ENCODE measurements at places on chromosomes 2 and 18.

DNA sequence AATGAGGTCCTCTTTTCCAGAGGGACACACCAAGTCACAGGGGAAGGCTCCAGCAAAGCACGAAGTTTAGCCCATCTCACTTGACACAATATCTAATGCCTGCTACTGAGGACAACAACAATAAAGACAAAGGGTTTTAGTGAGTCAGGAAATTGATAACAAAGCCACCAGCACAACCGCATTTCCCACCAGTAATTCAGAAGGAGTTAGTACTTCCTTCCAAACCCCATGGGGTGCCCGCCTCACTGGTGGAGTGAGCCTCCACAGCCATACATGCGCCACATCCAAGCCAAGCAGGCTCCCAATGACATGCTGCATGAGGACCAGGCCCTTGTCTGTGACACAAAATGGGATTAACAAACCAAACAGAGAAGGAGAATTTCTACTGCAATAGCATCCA, 40.1 kb downstream of the MRPL35 start:
- no peak for DNase-seq

DNA sequence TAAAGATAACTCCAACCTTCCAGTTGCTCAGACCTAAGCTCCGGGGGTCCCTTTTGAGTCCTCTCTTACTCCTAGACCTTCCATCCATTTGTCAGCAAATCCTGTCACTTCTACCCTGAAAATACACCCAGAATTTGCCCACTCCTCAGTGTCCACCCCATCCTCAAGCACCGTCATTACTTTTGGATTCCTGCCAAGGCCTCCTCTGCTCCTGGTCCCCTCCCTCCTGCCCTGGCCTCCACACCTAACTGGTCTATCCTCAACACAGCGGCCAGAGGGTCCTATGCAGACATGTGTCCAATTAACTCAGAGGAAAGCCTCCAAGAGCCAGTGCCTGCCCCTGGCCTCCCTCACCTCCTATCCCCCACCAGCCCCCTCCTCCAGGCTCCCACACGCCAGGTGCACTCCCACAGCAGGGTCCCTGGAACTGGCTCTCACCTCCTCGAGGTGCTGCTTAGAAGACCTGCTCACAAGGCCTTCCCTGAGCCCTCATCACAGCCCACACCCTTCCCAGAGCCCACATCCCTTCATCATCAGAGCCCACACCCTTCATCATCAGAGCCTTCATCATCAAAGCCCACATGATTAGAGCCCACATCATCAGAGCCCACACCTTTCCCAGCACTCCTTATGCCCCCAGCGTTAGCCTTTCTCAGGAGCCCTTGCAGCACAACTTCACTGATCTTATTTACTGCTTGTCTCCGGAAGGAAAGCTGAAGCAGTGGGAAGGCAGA, 20.4 kb downstream of the FAM178B start:
- DNase-seq: no peak

- no peak for DNase-seq
Measured at GRCh38 chr2:239822146-239822831, 202.9 kb downstream of the NDUFA10 start.

DNA sequence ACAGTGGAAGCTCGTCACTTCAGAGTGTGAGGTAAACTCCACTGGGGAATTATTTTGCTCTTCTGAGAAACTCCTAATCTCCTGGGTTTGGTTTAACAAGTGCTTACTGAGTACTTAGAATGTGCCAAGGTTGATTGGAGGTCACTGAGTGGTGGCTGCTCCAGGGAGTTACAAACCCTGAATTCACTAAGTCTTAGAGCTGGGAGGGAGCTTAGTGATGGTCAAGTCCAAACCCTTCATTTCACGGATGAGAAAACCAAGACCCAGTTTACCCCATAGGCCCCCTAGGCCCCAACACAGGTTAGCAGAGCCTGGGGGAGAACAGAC, 52.0 kb downstream of the SLC4A5 start:
- no peak for DNase-seq

DNA sequence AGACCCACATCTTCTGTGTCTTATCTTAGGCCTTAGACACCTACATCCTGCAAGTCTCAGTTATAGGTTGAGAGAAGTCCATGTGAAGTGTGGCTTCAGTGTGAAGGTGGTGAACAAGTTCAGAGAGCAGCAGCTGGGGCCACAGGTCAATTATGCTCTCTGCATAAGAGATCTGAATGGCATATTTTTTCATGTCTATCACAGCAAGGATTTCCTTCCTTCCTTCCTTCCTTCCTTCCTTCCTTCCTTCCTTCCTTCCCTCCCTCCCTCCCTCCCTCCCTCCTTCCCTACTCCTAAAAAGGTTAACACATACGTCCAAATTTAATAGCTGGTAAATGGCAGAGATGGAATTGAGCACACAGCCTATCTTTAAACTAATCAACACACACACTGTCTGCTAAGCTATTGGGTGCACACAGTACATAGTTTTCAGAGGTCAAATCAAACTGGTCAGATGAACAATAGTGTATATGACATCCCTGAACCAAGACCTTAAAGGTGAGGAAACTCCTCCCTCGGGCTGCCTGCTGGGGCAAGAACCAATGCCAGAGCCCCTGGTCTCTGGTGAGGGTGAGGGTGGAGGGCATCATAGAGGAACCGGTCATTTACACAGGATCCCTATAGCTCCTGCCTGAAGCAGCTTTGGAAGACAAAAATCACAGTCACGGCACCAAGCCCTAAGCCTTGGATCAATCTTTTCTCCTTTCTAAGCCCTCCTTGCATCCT, 240.9 kb downstream of the ICOS start:
- DNase-seq: no peak

- no peak for DNase-seq
Measured at GRCh38 chr2:168705534-168706470, 96.6 kb upstream of the NOSTRIN start.

GRCh38 chr2:2244508-2244907, 86.6 kb downstream of the MYT1L start:
- no peak for DNase-seq
